Stimulated activated CD4-positive, alpha-beta T cell treated with anti-CD3 and anti-CD28 coated beads, Interleukin-4, amount 100 ng/mL, for 1 hour (primary cell): ENCODE measurements at places on chromosomes 12 and 14.

DNA sequence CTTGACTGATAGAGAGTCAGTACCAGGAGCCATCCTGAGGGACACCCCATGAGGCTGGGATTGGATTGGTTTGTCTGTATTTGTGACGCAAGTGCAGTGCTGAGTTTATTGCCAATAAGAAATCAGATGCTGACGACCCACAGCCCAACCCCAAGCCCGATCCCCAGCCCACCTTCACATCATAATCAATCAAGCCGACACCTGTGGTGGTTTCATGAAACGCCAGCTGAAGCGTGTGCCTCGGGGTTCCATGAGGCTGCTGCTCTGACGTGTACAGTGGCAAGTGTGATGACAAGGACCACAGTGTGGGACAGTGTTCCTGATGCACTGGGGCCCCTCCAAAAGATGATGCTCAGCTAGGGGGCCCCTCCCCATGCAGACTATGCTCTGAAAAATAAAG lies 62.1 kb upstream of the C14orf180 start:
- DNase-seq = no peak

GRCh38 chr14:61645247-61645646 lies 50.1 kb upstream of the HIF1A start:
- no peak for DNase-seq

DNA sequence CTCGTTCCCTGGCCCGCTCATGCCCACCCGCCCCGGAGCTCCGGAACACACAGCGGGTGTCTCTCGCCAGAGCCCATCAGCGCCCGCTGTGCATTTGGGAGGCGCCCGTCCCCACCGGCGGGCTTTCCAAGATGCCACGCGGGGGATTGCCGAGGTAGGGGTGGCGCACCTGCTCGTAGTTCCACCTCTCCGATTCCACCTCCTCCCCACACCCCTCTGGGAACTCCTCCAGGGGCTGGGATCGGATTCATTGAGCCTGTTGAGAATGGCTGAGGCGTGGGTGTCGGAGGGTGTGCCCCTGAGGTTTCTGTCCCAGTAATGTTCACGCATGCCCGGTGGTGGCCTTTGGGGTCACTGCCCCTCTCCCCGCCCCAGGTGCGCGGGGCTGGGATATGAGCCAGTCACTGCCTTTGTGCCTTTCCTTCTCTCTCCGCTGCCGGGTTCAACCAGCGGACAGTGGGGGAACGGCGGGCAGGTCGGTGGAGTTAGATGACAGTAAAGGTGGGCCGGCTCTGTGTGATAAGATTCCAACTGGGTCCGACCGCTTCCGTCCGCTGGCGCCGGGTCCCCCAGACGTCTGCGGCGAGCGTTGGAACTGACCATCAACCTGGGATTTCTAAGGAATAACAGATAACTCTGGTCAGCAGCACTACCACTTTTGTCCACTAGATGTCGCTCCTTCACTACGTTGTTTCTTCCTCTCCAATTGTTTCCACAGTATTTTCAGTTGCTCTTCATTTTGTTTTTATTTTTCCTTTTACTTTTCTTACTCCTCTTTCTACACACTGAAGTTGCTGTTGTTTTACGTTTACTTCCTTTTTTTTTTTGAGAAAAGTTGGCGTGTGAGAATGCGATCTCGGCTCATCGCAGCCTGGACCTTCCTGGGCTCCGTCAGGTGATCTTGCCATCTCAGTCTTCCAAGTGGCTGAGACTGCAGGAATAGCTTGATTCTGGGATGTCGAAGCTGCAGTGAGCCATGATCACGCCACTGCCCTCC lies 178.1 kb upstream of the ALG10B start:
- peak; percentile 47 for DNase-seq

- DNase-seq = no peak
Measured at GRCh38 chr12:110421701-110422100, 18.2 kb upstream of the ANAPC7 start.

GRCh38 chr14:38964630-38965029 lies 138.4 kb downstream of the SEC23A start:
- no peak for DNase-seq

- DNase-seq = no peak
Measured at GRCh38 chr12:43063650-43064049, 474.1 kb upstream of the PRICKLE1 start.

DNA sequence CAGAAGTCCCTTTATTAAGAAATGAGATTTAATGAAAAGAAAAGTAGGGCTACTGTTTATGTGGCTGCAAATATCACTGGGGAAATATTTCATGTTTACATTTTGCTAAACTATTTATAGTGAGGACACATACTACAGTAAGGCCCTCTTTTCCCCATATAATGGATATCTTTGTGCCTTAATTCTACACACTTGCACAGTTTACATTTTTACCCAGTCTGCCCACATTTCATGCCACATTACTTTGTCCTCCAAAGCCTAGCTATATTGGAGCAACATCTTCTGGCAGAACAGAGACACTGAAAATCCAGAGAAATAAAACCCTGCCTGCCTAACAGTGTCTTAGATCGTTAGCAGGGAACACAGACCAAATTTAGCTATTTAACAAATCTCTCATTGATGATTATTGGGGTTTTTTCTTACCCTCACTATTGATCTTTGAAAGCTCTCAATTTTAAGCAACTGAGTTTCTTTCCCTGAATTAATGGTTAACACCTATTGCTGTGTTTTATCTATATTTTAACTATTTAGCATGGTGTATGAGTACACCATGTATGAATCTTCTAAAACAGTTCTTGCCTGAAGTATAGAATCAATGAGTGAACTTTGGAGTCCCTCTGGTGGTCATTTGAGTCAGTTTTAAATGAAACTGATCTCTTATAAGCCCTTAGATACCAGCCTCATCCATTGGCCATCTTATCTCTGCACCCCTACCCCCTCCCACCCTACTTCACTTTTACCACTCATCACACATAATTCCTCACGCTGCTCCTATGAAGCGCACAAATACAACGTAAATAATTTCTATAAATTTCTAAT lies 170.2 kb downstream of the BCAT1 start:
- no peak for DNase-seq

DNA sequence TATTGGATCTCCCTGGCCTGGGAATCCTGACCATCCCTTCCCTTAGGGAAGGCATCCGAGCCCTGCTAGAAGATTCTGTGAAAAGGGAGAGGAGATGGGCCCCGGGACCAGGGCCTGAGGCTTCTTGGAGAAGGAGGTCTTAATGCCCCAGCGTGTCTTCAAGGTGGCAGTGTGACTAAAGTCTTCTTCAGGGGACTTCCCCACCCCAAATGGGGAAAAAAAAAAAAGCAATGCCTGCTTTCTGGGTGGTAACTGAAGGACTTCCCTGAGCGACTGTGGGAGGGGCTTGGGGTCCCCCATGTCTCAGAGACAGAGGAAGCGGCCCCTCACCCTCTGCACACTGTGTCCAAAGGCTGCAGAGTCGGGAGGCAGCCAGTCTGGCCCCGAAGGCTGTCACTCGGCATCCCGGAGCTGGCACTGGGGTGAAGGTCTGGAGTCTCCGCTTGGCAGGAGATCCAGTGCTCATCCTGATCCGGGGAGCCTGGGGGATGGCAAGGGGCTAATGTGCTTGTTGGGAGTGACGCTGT lies 7.8 kb upstream of the PGF start:
- no peak for DNase-seq

DNA sequence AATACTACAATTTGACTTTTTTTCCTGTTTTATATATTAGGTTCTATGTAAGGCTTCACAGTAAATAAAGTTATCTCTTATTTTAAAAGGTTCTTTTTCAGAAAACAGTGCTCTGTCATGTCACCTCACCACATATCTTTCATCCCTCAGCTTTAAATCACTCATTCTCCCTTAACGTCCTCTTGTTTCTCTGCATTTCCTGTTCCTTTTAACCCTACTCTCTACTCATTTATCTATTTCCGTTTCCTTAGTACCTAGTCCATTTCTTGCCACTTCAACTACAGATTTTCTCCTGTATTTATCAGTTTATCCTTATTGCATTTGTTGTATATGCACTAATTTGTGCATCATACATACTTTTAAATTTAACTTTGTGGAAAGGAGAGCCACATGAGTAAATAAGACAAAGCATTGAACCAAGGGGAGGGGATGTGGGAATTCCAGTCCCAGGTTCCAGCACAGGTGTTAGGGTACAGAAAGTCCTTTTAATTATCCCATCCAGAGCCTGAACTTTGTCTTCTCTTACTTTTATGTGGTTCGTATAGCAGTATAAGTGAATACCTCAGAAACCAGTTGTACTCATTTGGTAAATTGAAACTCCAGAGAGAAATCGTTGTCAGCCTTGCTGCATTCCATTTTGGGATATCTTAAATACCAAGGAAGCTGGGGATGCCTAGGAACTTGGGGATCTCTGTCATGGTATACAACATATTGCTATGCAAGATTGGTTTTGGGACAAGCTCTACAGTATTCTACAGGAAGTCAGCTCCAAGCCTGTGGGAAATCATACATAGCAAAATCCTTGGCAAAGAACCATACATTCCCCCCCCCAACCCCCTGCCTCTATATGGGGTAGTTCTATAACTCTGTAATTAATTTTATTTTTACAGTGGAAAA lies 120.5 kb downstream of the DIP2B start:
- no peak for DNase-seq

DNA sequence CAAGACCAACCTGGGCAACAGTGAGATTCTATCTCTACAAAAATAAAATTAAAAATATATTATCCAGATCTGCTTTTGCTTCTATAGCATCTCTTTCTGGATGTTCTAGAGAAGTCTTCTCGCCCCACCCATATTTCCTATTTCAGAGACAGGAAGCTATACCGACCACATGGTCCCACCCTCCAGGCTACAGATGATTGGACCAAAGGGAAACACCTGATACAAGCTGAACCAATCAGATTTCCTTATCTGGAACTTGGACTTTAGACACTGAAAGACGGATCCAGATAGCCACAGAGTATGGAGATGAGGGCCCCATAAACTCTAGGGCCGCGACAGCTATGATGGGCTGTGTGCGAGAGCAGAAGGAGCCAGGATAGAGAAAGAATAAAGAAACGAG lies 48.7 kb downstream of the CCDC60 start:
- DNase-seq = no peak

DNA sequence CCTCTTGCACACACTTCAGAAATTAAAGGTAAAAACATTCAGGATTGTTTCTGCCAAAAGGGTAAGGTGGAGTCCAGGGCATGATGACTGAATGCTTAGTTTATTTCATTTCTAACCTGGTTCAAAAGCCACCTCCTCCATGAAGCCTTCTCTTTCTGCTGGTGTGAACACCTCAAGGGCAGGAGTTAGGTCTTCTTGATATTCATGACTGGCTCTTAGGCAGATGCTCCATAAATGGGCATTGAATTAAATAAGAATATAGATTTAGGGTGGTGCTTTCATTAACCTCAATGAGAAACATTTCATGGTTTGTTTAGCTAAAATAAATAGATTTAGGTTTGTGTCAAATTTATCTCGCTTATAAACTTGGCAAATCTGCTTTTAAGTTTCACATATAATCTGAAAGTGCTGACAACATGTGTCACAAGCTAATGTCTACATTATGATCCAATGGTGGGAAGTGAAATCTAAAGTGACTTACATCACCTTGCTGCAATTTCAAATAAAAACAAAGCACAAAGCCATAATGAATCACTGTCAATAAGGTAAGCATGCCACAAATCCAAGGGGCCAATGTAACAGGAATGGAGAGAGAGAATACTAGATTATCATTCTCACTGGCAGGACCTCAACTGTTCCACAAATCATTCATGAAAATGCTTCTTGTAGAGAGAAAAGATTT lies 72.7 kb upstream of the GRIP1 start:
- no peak for DNase-seq

DNA sequence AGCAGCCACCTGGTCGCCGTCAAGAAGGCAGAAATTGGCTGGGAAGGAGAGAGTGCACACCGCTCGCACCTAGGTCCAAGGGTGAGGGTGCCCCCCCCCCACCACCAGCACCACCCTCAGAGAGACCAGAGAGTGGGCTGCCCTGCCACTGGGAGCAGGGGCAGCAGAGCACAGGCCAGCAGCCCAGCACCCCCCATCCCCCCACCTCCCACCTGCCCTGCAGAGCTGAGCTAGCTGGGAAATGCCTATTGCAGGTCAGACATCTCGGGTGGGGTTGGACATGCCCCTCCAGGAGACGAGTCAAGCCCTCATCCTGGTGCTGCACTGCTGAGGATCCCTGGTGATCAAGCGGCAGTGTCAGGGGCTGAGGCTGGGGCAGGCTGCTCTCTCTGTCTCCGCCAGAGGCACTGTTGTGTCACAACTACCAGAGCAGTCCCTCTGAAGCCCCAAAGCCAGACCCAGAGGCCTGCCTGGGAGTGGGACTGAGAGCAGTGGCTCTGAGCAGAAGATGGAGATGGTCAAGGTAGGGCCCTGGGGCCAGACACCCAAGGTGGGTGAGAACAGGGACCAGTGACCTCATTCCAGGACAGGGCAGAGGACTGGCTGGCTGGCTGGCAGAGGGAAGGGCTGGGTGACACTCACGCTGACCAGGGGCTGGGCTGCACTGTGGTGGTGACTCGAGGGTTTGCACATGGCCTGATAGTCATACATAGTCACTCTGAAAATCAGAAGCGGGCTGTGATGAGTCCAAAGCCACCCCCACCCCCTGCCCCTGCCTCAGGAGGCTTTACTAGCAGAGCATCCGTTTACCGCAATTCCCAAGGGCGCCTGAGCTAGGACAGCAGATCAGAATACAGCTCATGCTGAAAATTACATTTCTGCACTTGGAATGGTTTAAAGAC lies 19.7 kb upstream of the LRTM2 start:
- DNase-seq = no peak

DNA sequence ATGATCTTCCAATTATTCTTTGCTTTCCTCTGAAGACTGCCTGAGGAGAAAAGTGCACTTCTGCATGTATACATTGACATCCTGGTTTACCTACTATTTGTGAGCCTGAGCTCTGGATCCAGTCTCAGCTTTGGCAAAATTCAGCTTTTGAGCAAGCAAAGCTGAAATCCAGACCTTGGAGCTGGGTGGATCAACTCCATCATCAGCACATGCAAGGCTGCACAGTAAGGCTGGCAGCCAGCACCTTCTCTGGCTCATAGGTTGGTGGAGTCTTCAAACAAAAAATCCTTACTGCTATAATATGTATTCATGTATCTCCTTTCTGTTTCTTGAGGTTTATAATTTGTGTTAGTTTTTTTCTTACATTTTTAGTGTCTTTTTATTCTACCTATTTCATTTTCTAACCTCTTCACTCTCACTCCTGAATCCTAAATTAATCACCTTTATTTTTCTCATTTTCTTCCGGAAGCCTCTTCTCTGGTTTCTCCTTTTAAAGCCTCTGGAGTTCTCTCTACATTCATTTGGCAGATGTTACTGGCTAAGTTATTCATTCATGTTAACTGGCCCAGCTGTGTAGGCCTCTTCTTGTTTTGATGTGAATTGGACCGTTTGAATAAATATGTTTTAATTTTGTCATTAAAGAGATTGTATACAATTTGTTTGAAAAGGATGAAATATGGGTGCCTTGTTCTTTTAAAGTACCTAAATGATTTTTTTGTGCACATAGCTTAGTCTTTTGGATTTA lies 224.8 kb downstream of the DACT1 start:
- no peak for DNase-seq

DNA sequence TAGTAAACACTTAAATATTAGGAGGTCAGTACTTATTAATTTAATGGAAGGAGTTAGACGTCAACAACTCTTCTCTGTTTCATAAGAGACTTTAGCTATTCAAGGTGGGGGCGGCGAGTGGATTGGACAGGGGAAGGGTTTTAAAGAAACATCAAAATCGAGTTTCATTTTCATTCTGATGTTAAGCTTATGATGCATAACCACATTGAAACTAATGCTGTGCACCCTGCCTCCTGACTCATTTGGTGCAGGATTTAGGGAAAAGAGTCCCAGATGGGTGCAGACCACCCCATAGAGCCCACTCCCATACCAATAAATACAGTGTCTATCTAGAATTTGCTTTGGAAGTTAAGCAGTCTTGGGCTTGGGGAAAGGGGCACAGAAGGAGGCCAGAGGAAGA lies 7.4 kb downstream of the ZBTB39 start:
- DNase-seq = peak; percentile 51
